Activated T-cell treated with anti-CD3 and anti-CD28 coated beads for 1 hour (primary cell): ENCODE measurements at places on chromosomes 1 and 21.

GRCh38 chr1:236081546-236082227 is 16.8 kb upstream of the NID1 start:
- DNase-seq, result no peak

GRCh38 chr1:208923456-208923855 is 660.1 kb upstream of the CAMK1G start:
- no peak for DNase-seq

DNA sequence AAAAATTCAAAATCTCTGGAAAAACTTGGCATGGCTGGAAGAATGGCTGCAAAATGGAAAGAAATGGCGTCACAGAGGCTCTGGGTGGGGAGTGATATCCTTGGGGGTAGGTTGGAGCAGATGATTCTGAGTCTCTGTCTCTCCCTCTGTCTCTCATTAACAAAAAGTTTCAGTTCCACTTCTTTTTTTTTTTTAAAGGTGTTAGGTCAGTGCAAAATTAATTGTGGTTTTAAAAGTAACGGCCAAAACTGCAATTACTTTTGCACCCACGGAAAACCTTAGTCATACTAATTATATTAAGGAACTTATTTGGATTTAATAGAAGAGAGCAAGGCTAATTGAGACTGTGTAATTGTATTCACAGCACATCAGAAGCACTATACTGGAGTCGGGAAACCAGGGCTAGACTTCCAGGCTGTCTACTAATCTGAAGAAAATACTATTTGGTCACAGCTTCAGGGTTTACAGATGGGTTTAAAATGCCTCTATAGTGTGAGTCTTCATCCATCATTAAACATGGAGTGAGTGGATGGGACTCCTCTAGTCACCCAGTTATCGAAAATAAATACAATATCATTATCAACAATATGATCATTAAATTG is 289.1 kb upstream of the PLD5 start:
- no peak for DNase-seq

DNA sequence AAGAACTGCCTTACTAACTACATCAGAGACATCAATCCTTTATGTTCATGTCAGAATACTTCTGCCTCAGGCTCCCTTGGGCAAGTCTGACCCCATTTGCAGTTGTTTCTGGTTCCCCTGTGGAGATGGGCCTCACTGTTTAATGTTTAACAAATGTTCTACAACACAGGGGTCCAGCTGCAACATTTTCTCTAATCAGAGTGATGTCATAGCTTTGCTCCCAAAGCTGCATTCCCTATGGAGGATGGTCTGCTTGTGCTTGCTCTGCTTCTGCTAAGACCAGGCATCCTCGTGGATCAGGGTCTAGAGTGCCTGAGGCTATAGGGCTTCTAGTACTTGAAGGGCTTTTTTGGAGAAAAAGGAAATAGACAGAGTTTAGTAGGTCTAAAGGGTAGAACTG is 1071.2 kb downstream of the TTLL7 start:
- DNase-seq, result no peak

GRCh38 chr1:157460381-157460780 is 91.9 kb downstream of the FCRL5 start:
- DNase-seq, result no peak

GRCh38 chr1:36203554-36204346 is 20.5 kb upstream of the THRAP3 start:
- no peak for DNase-seq

- DNase-seq, result no peak
Measured at GRCh38 chr1:88514544-88515060, 169.5 kb upstream of the PKN2 start.

DNA sequence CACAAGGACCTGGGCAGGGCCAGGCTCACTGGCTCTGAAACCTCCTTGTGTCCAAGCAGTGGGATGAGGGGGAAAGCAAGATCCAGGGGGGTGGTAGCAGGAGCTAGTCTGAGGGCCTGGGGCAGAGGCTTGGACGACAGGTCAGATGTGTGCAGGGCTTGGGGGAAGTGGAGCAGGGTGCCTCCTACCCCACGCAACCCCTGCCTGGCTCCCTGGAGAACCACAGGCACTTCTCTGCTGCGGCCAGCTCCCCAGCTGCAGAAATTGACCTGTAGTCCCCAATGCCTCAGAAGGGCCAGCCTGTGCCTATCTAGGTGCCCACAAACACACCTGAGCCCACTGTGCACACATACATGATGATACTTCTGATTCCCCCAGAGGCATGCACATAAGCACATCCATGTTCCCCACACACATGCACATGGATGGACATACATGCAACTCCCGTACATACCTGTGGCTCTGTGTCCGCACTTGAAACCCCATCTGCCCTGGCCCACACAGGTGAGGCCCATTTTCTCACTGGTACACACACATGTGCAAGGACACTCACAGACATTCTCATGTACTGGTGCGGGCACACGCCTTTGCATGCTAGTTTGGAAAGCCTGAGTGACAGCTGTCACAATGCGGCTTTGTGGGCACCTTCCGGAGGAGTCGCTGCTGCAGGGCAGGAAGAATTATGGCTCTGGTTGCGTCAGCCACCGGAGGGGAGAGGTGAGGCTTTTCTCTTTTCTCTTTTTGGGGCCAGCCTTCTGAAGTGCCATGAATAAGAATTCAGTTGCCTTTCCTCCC is 247.2 kb upstream of the CSF3R start:
- no peak for DNase-seq

DNA sequence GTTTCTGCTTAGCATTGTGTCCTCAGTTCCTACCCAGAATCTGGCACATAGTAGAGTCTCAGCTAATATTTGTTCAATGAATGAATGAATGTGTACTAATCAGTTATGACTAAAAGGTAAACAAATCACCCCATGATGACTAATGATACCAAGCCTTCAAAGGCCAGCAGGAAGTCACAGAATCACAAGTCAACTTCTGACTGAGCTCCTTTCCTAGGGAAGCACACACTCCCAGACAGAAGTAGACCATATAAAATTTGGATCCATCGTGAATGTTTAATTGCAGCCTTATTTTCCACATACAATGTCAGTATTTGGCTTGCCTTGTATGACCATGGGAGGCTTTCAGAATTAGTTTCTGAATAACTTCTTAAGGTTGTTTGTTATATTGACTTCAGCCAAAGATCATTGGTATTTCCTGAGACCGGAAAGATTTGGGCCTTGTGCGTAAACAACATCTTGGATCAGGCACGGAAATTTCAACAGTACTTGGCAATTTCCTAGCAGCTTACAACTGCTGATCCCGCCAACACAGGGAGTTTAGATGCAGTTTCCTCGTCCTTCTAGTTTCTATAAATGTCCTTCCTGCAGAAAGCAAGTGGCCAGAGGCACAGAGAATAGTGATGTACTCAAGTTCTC is 185.9 kb upstream of the ATP1B1 start:
- no peak for DNase-seq

DNA sequence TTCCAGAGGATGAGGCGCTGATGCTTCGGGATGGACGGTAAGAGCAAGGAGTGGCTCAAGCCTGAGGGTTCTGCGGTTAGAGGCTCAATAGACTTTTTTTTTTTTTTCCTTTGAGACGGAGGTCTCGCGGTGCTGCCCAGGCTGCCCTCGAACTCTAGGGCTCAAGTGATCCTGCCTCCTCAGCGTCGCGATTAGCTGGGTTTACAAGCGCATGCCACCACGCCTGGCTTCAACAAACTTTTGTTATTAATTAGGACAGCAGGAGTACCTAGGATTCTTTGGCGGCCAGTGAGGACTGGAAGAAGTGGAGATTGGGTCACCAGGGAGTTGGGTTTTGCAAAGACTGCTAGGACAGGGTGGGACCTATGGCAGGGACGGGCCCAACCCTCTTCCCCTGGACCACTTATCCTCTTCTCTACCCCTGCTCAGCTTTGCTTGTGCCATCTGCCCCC is 587 bp downstream of the SCNM1 start:
- no peak for DNase-seq

DNA sequence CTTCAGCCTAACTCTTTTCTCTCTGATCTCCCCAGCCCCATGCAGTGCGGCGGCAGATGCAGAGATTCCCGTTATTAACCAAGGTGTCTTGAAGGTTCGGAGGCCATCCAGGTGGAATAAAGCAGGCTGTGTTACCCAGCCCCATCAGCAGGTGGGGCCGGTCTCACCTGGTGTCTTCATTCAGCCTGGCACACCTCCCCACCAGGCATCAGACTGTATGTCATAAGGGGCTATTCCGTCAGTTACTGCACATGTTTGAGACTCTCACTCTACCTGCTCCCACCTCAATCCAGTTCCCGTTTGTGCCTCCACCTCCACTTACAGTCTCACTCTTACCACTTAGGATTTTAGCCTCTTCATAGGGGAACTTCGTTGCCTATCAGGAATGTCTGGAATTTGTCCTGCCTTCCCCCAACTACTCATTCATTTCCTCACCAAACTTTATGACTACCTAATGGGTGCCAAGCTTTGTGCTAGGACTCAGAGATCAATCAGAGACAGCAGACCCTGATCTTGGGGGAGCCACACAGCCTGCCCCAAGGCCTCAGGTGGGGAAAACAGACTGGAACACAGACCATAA is 170.2 kb downstream of the PLPP3 start:
- no peak for DNase-seq

GRCh38 chr1:199690496-199690895 is 337.0 kb upstream of the NR5A2 start:
- no peak for DNase-seq

GRCh38 chr1:64675718-64676345 is 69.0 kb upstream of the RAVER2 start:
- DNase-seq, result no peak

- DNase-seq, result no peak
Measured at GRCh38 chr1:16142383-16142995, 13.4 kb downstream of the EPHA2 start.

GRCh38 chr1:117905019-117905418 is 24.4 kb downstream of the GDAP2 start:
- DNase-seq, result no peak

- DNase-seq, result no peak
Measured at GRCh38 chr1:62484824-62485468, 48.1 kb downstream of the USP1 start.

DNA sequence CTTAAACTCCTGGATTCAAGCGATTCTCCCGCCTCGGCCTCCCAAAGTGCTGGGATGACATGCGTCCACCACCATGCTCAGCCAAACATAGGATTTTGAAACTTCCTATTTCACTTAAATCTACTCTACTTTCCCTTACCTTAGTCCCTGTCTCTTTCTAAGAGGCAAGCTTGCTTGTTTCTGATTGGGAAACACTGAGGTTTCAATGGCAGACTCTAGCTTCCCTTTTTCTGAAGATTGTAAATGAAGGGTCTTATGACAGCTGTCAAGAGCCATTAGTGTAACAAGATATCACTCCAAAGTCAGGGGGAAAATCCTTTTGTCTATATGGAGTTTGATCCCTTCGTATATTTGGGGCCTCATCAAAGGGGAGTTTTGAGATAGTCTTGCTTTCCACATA is 23.5 kb upstream of the LMO4 start:
- DNase-seq, result no peak

GRCh38 chr1:218464871-218465270 is 119.7 kb downstream of the TGFB2 start:
- no peak for DNase-seq

- DNase-seq, result no peak
Measured at GRCh38 chr1:8460132-8460544, 142.2 kb downstream of the SLC45A1 start.
